ENCODE measurements at places on chromosomes 12 and 14. TPM values are rescaled to one million over a fixed set of nuclear protein-coding genes. Genes with fewer than 3 reads are reported as not detected.

DAD1 gene
- 410 TPM for polyA plus RNA-seq

SLCO1B1 gene
- not detected for polyA plus RNA-seq

CFAP54 gene
- polyA plus RNA-seq = 0.39 TPM

RHEBL1 gene
- 5.9 TPM for polyA plus RNA-seq

CPNE6 gene
- polyA plus RNA-seq = 20.6 TPM

HHIPL1 gene
- 3.1 TPM for polyA plus RNA-seq

RAD51B gene
- polyA plus RNA-seq = 9.7 TPM

KRT8 gene
- 582 TPM for polyA plus RNA-seq

NAV3 gene
- 1.7 TPM for polyA plus RNA-seq

OTOGL gene
- polyA plus RNA-seq = 0.39 TPM

INHBC gene
- polyA plus RNA-seq = not detected
